ENCODE measurements at places on chromosomes 16 and 17.
A peak's percentile ranks its signal among the peaks of the same experiment; 100 is the strongest.

DNA sequence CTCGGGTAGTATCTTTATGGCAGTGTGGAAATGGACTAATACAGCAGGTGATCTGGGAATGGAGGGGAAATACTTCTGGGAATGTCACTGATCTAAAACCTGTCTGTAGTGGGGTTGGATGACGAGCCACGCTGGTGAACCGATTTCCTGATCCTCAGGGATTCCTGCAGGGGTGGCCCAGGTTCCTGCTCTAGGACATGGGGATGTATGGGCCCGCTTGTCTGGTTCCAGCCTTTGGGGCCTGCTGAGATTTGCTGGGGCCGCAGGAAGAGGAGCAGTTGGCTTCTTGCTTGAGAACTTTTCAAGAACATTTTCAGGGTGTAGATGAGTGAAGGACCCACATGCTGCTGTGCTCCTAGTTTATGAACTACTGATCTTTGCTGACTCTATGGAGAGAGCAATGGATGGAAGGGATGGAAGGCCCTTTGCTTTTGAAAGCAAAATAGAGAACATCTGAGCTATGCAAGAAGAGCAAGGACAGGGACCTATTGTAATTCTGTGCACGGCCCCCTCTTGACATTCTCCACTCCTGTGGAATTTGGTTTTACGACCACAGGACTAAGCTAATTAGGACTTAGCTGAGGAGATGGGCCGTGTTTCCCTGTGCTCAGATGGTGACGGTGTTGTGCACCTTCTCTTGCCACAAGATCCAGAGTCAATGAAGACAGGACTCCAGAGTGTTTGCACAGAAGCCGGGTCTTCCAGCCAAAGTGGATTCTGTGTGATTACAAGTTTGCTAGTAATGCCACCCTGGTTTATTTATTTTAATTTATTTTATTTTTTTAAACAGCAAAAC, 90.5 kb downstream of the SEC14L1 start:
- no peaks in the 10 kb centered on the region for H3K27me3 ChIP-seq
- peaks cover 20% of the 10 kb centered on the region for H3K4me1 ChIP-seq
- no peaks in the 10 kb centered on the region for H3K36me3 ChIP-seq
- no peak overlapping the region for H3K27ac ChIP-seq

DNA sequence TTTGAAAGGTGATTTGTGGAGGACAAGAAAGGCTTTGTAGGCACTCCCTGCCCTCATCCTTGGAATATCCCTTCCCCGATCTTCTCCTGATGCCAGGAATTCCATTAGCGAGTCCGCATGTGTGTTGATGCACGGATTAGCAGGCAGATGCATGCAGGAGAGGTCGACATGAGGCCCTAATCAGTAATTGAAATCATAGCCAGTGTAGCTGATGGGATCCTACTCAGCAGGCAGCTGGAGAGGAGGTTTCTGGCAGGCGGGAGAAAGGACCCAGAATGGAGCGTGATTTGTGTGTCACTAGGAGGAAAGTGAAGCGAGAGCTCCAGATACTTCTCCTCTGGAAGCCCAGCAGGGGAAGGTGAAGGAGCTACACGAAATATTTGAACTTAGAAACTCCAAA, 196.3 kb upstream of the CDH11 start:
- no peak for DNase-seq
- no peaks in the 10 kb centered on the region for H3K4me1 ChIP-seq
- no peak overlapping the region for H3K4me3 ChIP-seq
- H3K27ac ChIP-seq = no peak overlapping the region
- H3K27me3 ChIP-seq = no peaks in the 10 kb centered on the region

DNA sequence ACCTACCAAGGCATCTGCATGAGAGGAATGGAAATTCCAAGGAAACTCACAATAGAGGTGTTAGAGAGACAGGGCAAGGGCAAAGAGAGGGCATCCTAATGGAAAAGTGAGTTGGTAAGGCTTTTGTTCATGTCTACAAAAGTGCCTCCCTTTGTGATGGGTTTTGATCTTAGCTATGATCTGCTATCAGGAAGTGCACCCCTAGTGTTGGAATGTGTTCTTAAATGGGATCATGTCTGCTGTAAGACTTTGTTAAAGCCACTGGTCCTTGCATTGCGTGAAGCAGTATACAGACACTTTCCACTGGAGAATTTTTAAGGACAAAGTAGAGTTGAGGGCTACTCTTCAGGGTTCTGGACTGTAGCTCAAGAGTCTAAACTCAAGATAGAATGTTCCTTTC, 92.0 kb downstream of the MAP2K6 start:
- peaks cover 24% of the 10 kb centered on the region for H3K4me1 ChIP-seq
- H3K27me3 ChIP-seq = no peaks in the 10 kb centered on the region
- H3K36me3 ChIP-seq = peaks cover 3% of the 10 kb centered on the region

- no peak overlapping the region for H3K4me3 ChIP-seq
- H3K4me1 ChIP-seq = no peaks in the 10 kb centered on the region
- no peaks in the 10 kb centered on the region for H3K27me3 ChIP-seq
- H3K27ac ChIP-seq = no peak overlapping the region
Observed at GRCh38 chr16:6725634-6726331, 606.9 kb upstream of the RBFOX1 start.

DNA sequence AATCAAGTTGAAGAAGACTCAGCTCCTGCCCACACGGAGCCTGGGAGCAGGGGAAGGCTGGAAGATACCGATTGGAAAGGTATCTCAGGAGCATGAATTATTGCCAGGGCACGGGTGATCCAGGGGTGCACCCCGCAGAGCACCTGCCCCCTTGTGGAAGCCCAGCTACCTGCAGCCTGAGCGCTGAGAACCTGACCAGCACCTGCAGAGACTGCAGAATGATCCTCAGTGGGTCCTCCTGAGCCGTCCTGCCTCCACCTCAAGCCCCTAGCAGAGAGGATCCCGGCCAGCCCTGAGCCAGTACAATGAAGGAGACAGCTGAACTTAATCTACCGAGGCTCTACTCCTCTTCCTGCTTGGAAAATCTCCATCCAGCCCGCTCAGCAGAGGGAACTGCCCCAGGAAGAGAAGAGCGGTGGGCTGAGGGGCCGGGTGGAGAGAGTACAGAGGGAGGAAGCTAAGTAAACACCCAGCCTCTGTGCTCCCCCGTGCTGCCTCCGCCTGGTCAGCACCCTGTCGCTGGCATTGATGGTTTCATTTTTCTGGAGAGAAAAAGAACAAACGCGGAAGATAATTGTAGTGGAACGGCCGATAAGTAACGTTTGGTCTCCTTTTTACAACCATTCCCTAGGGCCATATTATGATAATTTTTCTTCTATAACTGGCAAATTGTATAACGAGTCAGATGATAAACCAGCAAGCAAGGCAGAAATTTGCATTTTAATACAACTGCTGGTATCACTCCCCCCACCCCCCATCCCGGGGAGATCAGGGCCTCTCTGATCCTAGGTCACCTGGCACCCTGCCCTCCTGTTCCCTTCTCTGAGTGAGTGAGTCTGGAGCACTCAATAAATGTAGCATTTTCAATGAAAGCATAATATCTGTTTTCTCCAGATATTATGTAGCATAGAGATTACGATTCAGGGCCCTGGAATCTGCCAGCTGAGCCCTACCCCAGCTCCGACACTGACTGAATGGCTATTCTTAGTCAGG, 204.5 kb upstream of the RPL38 start:
- DNase-seq = peak; percentile 69
- no peaks in the 10 kb centered on the region for H3K4me1 ChIP-seq
- no peaks in the 10 kb centered on the region for H3K36me3 ChIP-seq
- no peak overlapping the region for H3K4me3 ChIP-seq

- no peaks in the 10 kb centered on the region for H3K27me3 ChIP-seq
- no peak overlapping the region for H3K4me3 ChIP-seq
- H3K27ac ChIP-seq = peak overlapping the region; percentile 80
- H3K36me3 ChIP-seq = peaks cover 20% of the 10 kb centered on the region
- H3K4me1 ChIP-seq = peaks cover 33% of the 10 kb centered on the region
- DNase-seq = no peak
Observed at GRCh38 chr16:70745536-70746025, 55.4 kb downstream of the VAC14 start.

- DNase-seq = no peak
- H3K4me1 ChIP-seq = no peaks in the 10 kb centered on the region
- H3K27me3 ChIP-seq = peaks cover 4% of the 10 kb centered on the region
- no peak overlapping the region for H3K27ac ChIP-seq
Observed at GRCh38 chr17:77288115-77288619, 147.4 kb downstream of the SEC14L1 start.

- no peak overlapping the region for H3K27ac ChIP-seq
- H3K4me1 ChIP-seq = peaks cover 33% of the 10 kb centered on the region
- no peak for DNase-seq
- peaks cover 22% of the 10 kb centered on the region for H3K36me3 ChIP-seq
Observed at GRCh38 chr16:31461201-31461920, 2.1 kb downstream of the ARMC5 start.
